ENCODE measurements at places on chromosomes 6 and 20. TPM values are rescaled to one million over a fixed set of nuclear protein-coding genes. Genes with fewer than 3 reads are reported as not detected.

DNA sequence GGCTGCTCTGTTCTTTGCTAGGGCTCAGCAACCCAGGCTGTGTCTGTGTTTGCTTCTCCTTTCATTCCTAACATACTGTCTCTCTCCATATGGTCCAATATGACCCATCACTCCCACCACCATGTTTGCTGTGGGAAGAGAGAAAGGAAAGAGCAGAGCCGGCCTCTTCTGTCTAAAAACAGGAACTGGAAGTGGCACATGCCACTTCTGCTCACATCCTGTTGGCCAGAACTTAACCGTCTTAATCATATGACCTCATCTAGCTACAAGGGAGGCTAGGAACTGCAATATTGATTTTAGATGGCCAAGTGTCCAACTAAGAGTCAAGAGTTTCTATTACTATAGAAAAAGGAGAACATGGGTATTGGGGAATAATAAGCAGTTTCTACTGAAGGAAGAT, 212.5 kb upstream of the CHD6 start:
- DNase-seq = no peak

GRCh38 chr6:40479706-40480105, 107.5 kb downstream of the LRFN2 start:
- DNase-seq = no peak

DNA sequence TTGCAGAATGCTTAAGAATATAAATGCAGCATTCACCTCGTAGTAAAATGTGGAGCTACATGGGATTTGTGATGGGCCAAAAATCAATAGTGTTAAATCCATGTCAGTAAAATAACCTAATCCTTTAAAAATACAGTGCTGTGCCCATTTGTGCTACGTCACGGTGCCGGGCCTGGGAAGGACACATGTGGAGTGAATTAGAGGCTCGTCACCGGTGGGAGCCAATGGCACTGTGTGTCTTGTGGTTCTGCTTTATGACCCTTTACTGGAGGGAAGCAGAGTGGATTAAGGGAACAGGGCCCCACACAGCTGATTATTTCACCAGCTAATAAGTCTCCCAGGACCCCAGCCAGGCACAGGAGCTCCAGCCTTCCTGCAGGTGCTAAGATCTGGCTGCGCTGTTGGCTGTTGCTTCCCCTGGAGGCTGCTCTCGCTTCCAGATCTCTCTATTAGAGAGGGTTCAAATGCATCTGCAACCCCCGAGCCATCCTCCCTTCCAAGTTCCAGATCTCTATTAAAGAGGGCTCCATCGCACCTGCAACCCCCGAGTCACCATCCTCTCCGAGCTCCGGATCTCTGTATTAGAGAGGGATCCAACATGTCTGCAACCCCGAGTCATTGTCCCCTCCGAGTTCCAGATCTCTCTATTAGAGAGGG, 405.8 kb downstream of the CDH4 start:
- no peak for DNase-seq

DNA sequence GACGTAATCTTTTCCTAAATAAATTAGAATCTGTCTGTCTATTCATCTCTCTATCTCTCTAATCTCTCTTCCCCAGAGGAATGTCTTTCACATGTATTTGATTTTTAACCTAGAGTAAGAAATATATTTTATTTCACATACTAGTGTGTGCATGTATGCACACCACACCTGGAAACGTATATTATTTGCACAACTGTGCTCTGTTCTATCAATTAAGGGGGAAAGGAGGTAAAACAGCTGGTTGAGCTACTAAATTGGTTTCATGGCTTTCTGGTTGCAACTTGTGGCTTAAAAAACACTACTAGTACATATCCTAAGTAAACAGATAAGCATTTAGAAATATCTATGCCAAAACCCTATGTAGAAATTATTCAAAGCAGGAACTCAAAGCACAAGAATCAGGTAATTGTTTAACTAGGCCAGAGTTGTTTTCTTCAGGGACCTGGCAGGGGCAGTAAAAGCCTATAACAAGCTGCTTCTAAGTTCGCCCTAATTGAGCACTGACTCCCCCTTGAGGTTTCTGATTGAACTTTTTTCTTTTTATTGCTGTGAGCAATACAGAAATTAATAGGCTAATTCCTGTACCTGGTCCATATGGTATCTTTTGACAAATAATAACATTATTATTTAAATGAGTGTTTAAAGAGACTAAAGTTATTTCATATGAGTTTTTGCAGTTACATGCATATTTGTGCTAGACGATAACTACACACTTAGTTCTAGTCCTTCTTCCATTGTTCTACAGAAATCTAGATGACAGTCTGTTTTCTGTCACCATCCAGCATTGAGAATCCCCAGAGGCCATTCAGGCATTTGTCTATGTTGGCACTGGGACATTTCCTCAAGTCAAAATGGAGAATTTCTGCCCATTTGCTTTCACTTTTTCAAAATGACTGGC, 88.6 kb downstream of the MCHR2 start:
- no peak for DNase-seq

DNA sequence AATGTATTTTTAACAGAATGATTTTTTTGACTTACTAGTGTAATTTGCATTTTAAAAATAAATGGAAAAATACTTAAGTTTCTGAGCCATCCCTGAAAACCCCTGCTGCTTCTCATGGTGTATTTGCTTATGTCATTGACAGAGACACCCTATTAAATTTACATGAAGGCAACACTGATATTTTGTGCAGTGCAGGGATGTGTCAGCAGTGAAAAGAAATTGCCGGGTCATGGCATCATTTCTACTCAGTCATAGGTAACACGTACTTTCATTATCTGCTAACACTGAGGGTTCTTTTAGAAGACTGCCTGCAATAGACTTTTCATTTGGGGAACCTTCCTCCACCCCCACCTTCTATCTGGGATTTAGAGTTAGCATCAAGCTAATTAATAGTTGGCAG, 136.7 kb upstream of the RNF217 start:
- DNase-seq = no peak

- DNase-seq = peak; percentile 22
Measured at GRCh38 chr6:7052443-7053011, 55.2 kb upstream of the RREB1 start.

TRIM15 gene
- total RNA-seq = not detected

SAMD10 gene
- total RNA-seq = 8.6 TPM

Measured in CD8-positive, alpha-beta T cell (primary cell).